GM23338 (cell line): ENCODE measurements at places on chromosomes 1 and 21. TPM values are rescaled to one million over a fixed set of nuclear protein-coding genes. Genes with fewer than 3 reads are reported as not detected.

SLFNL1 gene
- polyA plus RNA-seq = 0.19 and 0.29 TPM in 2 replicates

DEPDC1 gene
- polyA plus RNA-seq = 16.5 and 30.0 TPM in 2 replicates

HSPB7 gene
- 0.13 and 0.97 TPM in 2 replicates for polyA plus RNA-seq

ATP1A2 gene
- 4.9 and 5.2 TPM in 2 replicates for polyA plus RNA-seq

DNA sequence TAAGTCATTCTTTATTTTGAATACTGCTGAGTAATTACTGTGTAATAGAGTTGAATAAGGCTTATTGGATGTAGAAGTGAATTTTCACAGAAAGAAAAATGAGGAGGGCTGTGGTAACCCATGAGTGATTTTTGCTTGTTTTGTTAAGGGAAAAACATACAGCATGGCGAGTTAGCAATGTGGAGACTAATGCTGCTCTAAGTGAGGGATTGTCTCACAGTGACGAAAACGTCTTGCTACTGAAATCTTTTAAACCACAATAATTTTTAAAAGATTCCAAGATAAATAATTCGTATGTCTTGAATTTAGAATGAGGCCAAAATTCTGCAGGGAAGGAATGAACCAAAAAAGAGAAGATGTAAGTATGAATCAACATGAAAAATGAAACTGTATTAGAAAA is 16.2 kb upstream of the PLA2G4A start:
- no peaks in the 10 kb centered on the region for H3K36me3 ChIP-seq
- no peak overlapping the region for H3K27ac ChIP-seq
- H3K4me1 ChIP-seq = no peaks in the 10 kb centered on the region
- no peak for DNase-seq

- peak overlapping the region; percentile 48 for H3K4me3 ChIP-seq
- peak; percentile 85 for DNase-seq
- no peaks in the 10 kb centered on the region for H3K36me3 ChIP-seq
- no peaks in the 10 kb centered on the region for H3K27me3 ChIP-seq
These were observed 35.5 kb downstream of the TOMM20 start for GRCh38 chr1:235093013-235093695.

GRCh38 chr1:67097305-67097704 is 37.5 kb downstream of the C1orf141 start:
- H3K36me3 ChIP-seq = no peaks in the 10 kb centered on the region
- no peak overlapping the region for H3K27ac ChIP-seq
- peak; percentile 74 for DNase-seq
- H3K27me3 ChIP-seq = no peaks in the 10 kb centered on the region
- no peak overlapping the region for H3K4me3 ChIP-seq

- H3K27me3 ChIP-seq = no peaks in the 10 kb centered on the region
- peaks cover 23% of the 10 kb centered on the region for H3K4me1 ChIP-seq
- H3K36me3 ChIP-seq = no peaks in the 10 kb centered on the region
- DNase-seq = peak; percentile 37
- no peak overlapping the region for H3K4me3 ChIP-seq
These were observed 196.0 kb downstream of the CRB1 start for GRCh38 chr1:197464044-197464443.

DNA sequence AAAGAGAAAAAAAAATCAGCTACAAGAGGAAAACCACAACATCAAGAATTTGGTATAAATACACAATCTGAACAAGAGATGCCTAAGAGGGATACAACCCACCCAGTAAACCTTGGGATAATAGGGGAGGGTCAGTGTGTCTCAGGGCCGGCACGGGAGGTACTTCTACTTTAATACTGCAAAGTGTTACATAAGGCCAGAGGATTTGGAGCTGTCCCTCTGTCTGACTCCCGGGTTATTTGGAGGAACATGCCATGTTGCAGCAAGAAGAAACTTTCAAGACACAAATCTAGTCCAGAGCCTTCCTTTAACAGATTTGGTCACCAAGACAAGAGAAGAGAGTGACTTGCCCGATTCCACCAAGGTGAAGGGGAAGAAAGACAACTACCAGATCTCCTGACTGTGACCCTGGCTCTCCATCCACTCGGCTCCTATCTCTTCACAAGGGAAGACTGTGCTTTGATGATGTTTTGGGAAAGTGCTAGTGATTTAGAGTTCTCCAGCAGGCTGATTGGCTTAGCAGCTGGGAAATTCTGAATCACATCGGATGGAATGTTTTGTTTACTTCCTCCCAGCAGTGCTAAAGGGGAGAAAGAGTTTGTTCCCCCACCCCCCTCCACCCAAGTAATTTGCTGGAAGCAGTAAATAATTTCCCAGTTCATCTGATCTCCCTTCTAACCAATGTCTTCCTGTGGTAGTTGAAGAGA is 29.3 kb downstream of the SGIP1 start:
- no peak overlapping the region for H3K4me3 ChIP-seq
- H3K4me1 ChIP-seq = peaks cover 12% of the 10 kb centered on the region
- H3K36me3 ChIP-seq = no peaks in the 10 kb centered on the region
- H3K27ac ChIP-seq = no peak overlapping the region
- DNase-seq = peak; percentile 49
- H3K27me3 ChIP-seq = no peaks in the 10 kb centered on the region

GRCh38 chr21:15257646-15258045 is 192.8 kb upstream of the NRIP1 start:
- no peak overlapping the region for H3K4me3 ChIP-seq
- no peaks in the 10 kb centered on the region for H3K27me3 ChIP-seq
- no peak for DNase-seq
- no peak overlapping the region for H3K27ac ChIP-seq
- H3K36me3 ChIP-seq = no peaks in the 10 kb centered on the region
- no peaks in the 10 kb centered on the region for H3K4me1 ChIP-seq
